Stimulated activated CD4-positive, alpha-beta T cell treated with anti-CD3 and anti-CD28 coated beads, Interleukin-2, amount 100 ng/mL, for 48 hours (primary cell): ENCODE measurements at places on chromosomes 6 and 20.

DNA sequence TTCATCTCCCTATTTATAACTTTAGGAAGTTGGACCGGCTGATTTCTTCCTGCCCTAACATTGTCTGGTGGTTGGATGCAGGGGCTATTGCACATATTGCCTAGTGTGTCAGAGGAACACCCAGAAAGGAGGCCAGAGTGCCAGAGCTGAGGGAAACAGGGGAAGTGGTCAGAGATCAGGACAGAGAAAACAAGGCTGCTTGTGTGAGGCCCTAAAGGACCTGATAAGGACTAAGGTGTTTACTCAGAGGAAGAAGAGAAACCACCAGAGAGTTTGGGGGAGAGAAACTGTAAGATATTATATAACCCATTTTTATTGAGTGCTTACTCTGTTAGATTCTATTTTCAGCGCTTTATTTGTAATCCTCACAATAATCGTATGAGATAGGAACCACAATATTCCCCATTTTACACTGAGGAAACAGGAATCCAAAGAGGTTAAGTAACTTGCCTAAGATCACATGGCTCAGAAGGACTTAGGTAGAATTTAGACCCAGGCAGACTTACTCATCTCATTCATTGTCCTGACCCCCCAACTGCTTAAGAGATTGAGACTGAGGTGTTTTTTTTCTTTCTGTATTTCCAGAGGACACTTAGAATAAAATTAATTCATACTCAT is 54.0 kb upstream of the REV3L start:
- DNase-seq: no peak

DNA sequence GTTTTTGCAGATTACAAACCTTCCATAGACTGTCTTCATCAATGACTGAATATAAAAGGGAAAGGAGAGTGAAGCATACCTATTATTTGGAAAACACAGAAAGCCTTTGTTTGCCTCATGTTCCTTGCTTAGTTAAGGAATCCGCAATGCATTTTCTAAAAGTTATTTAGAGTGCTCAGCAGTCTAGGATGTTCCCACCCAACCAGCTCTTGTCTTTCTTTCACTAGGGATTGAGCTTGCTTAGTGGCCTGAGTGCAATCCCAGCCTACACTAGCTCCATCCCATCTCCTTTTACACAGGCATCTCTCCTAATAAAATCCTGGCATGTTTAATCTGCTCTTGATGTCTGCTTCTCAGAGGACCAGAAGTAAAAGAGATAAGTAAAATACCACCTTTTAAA is 850.5 kb upstream of the GJE1 start:
- no peak for DNase-seq

- DNase-seq: no peak
Measured at GRCh38 chr6:163935158-163935762, 520.7 kb downstream of the QKI start.

DNA sequence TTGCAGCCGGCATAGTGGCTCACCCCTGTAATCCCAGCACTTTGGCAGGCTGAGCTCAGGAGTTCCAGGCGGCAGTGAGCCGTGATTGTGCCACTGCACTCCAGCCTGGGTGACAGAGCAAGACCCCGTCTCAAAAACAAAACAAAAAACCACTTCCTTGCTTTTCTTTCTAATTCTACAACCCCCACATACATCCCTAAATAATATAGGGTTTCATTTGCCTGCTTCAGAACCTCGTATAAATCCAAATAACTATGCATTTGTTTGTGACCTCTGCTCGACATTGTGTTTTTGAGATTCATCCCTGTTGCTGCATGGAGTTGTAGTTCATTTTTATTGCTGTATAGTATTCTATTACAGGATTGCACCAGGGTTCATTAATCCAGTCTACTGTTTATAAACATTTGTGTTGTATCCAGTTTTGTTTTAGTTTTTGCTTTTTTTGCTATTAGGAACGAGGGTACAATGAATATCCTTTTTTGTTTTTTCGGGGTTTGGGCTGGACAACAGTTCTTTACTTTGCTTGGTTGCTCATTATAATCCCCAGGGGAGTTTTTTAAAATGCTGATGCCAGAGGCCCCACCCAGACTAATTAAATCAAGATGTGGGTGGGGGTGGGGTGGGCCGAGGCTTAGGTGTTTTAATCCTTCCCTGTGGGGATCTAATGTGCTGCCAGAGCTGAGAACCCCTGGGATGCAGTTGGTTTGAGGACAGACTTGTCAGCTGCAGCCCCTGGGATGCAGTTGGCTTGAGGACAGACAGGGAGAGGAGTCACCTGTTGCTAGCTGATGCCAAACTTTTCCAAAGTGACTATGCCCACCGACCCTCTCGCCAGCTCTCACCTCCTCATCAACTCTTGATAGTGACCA is 2.4 kb upstream of the SNAI1 start:
- DNase-seq: no peak

DNA sequence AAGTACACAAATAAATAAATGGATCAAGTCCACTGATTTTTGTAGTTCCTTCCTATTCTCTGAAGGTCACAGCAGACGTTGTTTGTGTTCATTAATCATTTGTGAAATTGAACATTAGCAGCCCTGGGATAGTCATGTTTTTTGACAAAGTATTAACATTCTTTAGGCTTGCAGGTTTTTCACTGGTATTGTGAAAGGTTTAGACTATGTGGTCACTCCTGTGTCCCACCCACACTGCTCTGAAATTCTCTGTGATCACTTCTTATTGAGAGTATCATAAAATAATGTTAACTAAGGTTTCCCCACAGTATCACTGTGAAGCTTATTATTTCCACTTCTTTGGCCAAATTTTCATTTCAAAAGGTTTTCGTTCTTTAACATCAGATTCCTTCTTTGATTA is 3.5 kb downstream of the FAM83B start:
- DNase-seq: no peak

DNA sequence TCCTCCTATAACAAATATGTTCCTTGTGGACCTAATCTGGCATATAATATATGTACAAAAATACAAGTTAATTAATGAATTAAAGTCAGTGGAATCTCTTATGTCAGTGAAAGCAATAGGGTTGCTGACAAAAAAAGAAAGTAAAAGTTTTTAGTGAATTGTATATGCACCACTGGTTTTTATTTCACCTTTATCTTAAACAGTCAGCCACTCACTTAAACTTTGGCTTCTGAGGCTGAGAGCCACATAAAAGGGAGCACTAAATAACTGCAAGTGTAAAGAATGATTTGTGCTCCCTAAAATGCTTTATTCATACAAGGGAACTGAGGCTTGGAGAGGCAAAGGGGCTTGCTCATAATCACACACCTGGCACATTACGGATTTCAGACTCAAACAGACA is 9.9 kb upstream of the F13A1 start:
- no peak for DNase-seq

DNA sequence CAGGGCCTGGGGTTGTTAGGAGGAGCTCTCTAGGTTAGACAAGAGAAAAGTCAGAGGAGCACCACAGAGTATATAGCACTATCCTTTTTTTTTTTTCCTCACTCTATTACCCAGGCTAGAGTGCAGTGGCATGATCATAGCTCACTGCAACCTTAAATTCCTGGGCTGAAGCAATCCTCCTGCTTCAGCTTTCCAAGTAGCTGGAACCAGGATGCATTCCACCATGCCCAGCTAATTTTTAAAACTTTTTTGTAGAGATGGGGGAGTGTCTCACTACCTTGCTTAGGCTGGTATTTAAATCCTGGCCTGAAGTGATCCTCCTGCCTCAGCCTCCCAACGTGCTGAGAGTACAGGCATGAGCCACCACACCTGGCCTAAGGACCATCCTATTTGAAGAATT is 19.3 kb upstream of the AKIRIN2 start:
- DNase-seq: no peak

DNA sequence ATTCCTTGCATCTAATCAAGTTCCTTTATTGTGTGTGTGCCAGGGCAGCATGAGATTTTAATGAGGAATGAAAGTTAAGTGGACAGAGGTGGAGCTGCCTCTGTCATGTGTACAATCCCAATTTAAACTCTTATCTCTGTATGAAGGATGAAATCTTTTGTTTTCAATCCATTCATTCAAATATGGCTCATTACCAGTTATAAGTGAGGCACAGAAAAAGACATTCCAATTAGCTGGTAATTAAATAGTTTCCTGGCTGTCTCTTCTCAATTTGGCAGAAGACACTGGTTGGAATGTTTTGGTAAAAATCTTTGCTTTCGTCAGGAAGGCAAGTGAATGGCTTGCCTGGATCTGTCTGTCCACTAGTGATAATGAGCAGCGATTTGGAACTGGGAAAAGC is 46.4 kb downstream of the CLVS2 start:
- no peak for DNase-seq

GRCh38 chr6:129476810-129477209 is 233.2 kb downstream of the ARHGAP18 start:
- no peak for DNase-seq

GRCh38 chr6:37218511-37218910 is 39.1 kb upstream of the TBC1D22B start:
- DNase-seq: no peak

GRCh38 chr6:124703541-124703940 is 258.7 kb upstream of the RNF217 start:
- no peak for DNase-seq

GRCh38 chr6:77030929-77031674 is 432.2 kb downstream of the HTR1B start:
- no peak for DNase-seq

GRCh38 chr6:1904466-1904799 is 294.7 kb downstream of the FOXC1 start:
- DNase-seq: no peak

- no peak for DNase-seq
Measured at GRCh38 chr6:5115168-5115567, 30.0 kb downstream of the PPP1R3G start.

DNA sequence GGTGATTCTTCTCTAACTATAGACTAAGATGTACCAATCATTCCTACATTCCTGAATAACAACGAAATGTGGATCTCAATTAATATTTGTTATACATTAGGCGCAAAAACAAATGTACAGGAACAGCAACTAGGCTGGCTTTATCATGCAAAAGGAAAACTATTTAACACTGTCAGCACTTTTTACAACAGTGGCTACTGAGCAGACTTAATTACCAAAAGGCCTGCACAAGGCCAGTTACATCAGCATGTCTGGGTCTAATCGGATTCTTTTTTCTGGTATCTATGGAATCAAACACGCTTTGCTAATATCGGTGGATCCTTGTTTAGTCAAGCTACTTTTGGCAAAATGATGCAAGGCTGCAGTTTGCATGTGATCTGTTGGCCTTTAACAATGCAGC is 176.5 kb downstream of the UBE3D start:
- no peak for DNase-seq

DNA sequence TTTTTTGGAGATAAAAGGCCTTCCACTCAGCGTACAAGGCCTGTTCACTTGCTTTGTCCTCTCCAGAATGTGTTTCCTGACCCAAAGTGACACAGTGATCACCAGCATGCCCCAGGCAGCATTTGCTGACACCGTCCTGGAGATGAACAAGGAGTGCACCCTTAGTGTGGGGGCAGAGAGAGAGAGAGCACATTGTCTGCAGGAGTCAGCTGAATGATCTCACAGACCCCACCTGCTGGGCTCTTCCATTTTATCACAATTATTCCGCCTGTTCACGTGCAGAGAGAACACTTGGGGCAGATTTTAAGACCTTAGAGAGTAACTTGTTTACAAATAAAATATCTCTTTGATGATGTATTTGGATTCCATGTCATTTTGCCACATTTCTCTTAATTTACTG is 22.4 kb upstream of the MAS1L start:
- DNase-seq: no peak

DNA sequence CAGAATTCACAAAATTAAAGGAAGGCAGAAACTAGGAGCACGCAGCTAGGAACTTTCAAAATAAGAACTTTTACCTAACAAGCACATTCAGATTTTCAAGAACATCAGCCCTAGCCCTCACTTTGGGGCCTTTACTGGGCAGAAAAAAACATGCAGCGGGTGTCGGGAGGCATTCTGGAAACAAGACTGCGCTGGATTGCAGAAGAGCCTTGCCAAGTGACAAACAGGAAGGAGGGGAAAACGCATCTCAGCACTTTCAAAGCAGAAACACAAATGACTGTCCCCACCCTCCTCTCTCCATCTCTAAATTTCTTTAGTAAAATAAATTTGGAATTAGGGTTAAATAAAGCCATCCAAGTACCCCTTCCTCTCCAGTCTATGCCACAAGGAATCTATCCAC is 74.6 kb upstream of the RREB1 start:
- no peak for DNase-seq

GRCh38 chr20:6180531-6180930 is 57.7 kb upstream of the FERMT1 start:
- no peak for DNase-seq

- no peak for DNase-seq
Measured at GRCh38 chr6:164200071-164200470, 785.6 kb downstream of the QKI start.

- no peak for DNase-seq
Measured at GRCh38 chr6:134632024-134632423, 314.1 kb upstream of the SGK1 start.

- no peak for DNase-seq
Measured at GRCh38 chr6:97978855-97979271, 695.8 kb upstream of the MMS22L start.

DNA sequence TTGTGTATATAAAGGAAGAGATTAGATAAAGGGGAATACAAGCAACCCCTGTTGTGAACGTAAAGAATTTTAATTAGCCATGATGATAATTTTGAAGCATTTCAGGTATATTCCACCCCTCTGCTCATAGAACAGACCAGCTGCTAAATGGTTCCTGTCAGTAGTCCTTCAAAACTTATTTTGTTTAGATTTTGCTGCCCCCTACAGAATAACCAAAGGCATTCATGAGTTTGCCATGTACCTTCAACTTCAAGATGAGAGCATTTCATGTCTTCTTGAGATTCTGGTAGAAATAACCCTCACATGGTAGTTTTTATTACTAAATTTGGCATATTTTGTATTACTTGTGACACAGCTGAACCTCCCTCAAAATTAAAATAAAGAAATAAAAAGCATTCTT is 1586.7 kb downstream of the HACE1 start:
- no peak for DNase-seq

DNA sequence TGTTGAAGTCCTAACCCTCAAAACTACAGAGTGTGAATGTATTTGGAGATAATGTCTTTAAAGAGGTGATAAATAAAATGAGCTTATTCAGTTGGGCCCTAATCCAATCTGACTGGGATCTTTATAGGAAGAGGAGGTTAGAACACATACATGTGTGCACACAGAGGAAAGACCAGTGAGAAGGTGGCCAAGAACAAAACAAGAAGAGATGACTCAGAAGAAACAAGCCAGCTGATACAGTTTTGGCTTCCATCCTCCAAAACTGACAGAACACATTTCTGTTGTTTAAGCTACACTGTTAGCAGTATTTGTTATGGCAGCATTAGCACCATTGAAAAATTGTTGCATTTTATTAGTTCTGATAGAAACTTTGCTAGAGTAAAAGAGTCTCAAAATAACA is 609.3 kb upstream of the IMPG1 start:
- DNase-seq: no peak

- no peak for DNase-seq
Measured at GRCh38 chr6:42142118-42142835, at the start of gene C6orf132. Gene C6orf132, minus strand, starts transcription at chr6:42142620. Its CDS starts 176 bp downstream, at chr6:42142444.
